Lower leg skin (tissue), 4 donors: ENCODE measurements at places on chromosomes 11 and 22.

- no peak for DNase-seq
Observed at GRCh38 chr11:134536219-134536618, 124.2 kb upstream of the B3GAT1 start.

DNA sequence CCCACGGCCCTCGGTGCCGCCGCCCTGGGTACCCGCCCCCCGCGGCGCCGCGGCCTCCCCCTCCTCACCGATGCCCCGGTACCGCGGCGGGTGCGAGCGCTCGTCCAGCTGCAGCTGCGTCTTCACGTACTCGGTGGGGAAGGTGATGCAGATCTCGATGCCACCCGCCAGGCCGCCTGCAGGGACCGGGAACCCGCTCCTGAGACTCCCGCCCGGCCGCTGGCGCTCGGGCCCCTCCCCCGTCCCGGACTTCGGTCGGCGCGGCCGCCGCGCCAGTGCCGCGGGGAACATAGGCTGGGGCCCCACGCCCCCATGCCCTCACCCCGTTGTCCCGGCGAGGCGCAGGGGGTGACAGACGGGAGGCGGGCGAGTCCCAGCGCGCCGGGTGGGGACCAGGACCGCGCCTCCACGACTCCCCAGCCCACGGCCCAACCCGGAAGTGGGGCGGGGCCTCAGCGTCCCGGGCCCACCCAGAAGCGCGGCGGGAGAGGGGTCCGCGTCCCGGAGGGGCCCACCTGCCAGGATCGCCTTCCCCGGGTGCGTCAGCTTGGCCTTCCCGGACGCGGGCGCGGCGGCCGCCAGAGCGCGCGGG is 375 bp downstream of the SLC25A1 start:
- no peak for DNase-seq

- no peak for DNase-seq
Observed at GRCh38 chr22:48161298-48161697, 1398.8 kb downstream of the TBC1D22A start.

GRCh38 chr22:49521787-49522224 is 305.9 kb downstream of the BRD1 start:
- no peak for DNase-seq

DNA sequence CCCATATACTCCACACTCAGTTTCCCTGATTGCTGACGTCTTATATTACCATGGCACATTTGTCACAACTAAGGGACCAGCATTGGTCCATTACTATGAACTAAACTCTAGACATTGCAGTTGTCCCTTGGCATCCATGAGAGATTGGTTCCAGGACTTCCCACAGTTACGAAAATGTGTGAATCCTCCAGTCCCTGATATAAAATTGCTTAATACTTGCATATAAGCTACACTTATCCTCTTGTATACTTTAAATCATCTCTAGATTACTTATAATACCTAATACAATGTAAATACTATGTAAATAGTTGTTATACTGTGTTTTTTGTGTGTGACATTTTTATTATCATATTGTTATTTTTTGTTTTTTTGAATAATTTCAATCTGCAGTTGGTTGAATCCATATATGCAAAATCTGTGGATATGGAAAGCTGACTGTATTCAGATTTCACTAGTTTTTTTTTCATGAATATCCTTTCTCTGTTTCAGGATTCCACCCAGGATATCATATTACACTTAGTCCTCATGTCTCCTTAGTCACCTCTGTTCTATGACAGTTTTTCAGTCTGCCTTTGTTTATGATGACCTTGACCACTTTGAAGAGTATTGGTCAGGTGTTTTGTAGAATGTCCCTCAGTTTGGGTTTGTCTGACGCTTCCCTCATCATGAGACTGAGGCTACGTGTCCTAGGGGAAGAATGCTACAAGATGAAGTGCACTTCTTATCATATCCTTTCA is 55.3 kb downstream of the INSC start:
- DNase-seq = no peak

GRCh38 chr11:128219731-128220120 is 367.6 kb downstream of the ETS1 start:
- no peak for DNase-seq

GRCh38 chr22:27258616-27259172 is 542.9 kb downstream of the MN1 start:
- no peak for DNase-seq
